ENCODE measurements at places on chromosomes 5 and 9.
A peak's percentile ranks its signal among the peaks of the same experiment; 100 is the strongest.

- DNase-seq: no peak
Observed at GRCh38 chr9:115373000-115373709, 255.2 kb upstream of the TNC start.

GRCh38 chr9:112037281-112038016 is 137.6 kb downstream of the SUSD1 start:
- DNase-seq: peak; percentile 87

- no peak for DNase-seq
Observed at GRCh38 chr9:4226331-4227250, 73.3 kb downstream of the GLIS3 start.

DNA sequence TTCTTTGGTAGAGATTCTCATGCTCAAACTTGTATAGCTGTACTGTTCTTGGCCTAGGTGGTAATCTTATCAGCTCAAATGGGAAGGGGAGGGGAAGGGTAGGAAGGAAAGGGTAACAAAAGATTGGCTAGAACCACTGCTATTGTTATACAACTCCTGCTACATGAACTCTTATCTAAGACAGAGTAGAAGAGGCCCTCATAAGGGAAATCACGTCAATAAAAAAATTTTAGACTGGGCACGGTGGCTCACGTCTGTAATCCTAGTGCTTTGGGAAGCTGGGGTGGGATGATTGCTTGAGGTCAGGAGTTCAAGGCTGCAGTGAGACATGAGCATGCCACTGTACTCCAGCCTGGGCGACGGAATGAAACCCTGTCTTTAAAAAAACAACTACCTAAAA is 15.9 kb downstream of the STOM start:
- no peak for DNase-seq

GRCh38 chr5:102959055-102959454 is 160.9 kb downstream of the GIN1 start:
- DNase-seq: no peak

GRCh38 chr5:114948986-114949621 is 220.6 kb downstream of the TRIM36 start:
- no peak for DNase-seq

- peak; percentile 77 for DNase-seq
Observed at GRCh38 chr9:124774129-124774978, 2.6 kb upstream of the OLFML2A start.

- DNase-seq: peak; percentile 97
Observed at GRCh38 chr9:120714088-120714845, at the start of gene MEGF9. Gene MEGF9 (minus strand): TSS chr9:120714470. CDS start chr9:120714358, 112 bp downstream.

DNA sequence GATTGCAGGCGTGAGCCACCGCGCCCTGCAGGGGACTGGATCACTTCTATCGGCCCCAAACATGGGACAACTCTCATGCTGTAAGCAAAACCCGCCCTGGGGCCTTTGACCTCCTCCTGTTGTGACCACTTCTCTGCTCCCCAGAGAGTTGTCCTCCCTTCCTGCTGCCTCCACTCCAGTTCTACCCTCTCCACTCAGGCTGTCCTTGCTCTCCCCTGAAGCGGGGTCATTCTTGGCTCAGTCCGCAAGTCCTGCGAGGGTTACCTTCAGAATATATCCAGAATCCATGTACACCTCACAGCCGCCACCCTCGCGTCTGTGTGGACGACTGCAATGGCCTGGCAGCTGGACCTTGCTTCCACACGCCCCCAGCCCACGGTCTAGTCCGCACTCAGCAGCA is 273.7 kb downstream of the PBX3 start:
- DNase-seq: no peak

GRCh38 chr5:34699155-34700077 is 43.3 kb downstream of the RAI14 start:
- DNase-seq: no peak

DNA sequence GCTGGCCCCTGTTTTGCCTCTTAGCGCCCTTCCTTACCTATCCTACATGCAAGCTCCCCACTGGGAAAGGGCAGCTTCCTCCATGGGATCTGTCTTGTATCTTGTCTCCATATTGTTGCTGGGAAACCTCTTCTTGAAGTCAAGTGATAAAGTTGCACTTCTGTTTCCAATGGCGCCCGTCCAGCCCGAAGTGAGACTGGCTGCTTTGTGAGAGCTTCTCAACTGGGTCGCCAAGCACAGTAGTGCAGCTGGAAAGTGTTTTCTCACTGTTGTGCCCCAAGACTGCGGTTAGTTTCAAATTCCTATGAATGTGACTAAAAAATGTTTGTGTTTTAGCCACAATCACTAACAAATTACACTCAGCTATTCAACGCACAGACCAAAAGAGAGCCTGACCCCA is 506.6 kb upstream of the MPDZ start:
- DNase-seq: no peak

GRCh38 chr9:17236147-17236546 is 101.3 kb downstream of the CNTLN start:
- DNase-seq: no peak

GRCh38 chr9:91751922-91752321 is 198.1 kb downstream of the ROR2 start:
- DNase-seq: no peak

DNA sequence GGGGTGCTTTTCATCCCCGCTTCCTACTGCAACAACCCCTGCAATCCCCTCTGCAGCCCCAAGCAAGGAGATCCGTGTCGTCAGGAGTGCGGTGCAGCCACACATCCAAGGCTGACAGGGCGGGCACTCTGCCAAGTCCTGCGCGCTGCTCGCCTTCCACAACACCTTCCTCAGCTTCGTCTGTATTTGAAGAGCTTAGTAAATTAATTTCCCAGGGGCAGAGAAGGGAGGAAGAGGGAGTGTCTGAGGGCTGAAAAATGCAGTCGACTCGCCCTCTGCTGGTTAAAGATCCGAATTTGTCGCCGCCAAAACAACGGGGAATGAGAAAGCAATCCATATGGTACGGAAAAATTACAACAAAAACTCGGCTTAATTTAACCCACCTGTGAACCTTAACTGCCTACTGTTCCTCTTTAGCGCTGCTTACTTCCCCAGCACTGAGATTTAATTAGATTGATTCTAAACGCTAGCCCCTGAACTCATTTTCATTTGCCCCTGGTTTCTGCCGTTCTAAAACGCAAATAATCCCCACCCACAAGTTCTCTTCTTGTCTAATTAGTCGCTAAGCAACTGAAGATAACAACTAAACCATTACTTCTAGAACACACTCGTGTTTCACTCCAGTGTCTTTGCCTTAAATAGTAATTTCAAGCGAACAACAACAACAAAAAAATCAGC is 10.9 kb upstream of the PCDHB1 start:
- DNase-seq: no peak
